ENCODE measurements at places on chromosomes 1 and 21. TPM values are rescaled to one million over a fixed set of nuclear protein-coding genes. Genes with fewer than 3 reads are reported as not detected.

GRCh38 chr1:170556917-170557316 is 25.0 kb downstream of the GORAB start:
- H3K27me3 ChIP-seq: peaks cover 6% of the 10 kb centered on the region
- no peaks in the 10 kb centered on the region for H3K4me1 ChIP-seq
- DNase-seq: no peak
- H3K4me3 ChIP-seq: no peak overlapping the region
- no peak overlapping the region for H3K27ac ChIP-seq

TSSK3 gene
- 0.60 TPM for total RNA-seq

ENAH gene
- total RNA-seq: 1.1 TPM

GRCh38 chr1:97119260-97120158 is 397.9 kb downstream of the PTBP2 start:
- no peak overlapping the region for H3K27ac ChIP-seq
- H3K4me3 ChIP-seq: no peak overlapping the region
- peaks cover 10% of the 10 kb centered on the region for H3K36me3 ChIP-seq
- H3K4me1 ChIP-seq: no peaks in the 10 kb centered on the region
- H3K27me3 ChIP-seq: no peaks in the 10 kb centered on the region
- no peak for DNase-seq

DNA sequence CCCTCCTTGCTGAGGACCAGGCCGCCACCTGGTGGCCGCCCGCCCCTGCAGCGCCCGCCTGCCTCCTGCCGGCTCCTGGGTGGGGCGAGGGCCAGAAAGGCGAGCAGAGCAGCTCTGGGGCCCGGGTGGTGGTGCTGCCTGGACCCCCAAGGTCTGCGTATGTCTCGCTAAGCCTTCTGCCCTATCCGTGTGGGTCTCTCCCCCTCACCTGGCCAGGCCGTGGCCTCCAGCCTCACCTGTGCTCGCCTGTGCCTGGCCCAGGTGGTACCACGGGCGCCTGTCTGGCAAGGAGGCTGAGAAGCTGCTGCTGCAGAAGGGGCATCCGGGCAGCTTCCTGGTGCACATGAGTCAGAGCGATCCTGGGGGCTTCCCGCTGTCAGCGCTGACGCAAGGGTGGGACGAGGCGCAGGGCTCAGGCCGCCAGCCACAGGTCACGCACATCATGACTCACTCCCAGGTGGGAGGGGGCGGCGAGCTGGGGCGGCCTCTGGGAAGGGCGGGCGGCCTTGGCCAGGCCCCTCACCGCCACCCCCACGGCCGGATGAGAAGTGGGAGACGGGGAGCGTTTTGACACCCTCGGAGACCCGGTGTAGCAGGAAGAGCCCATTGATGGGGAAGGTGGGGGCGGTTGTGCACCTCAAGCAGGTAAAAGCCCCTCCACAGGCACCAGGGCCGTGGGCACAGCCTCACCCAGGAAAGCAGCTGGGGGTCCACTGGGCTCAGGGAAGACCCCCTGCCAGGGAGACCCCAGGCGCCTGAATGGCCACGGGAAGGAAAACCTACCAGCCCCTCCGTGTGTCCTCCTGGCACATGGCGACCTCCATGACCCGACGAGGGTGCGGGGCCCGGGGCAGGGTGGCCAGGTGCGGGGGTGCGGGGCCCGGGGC is 9.9 kb downstream of the RNF223 start:
- H3K27me3 ChIP-seq: peaks cover 8% of the 10 kb centered on the region
- peak overlapping the region; percentile 89 for H3K27ac ChIP-seq
- DNase-seq: peak; percentile 98
- peaks cover 23% of the 10 kb centered on the region for H3K36me3 ChIP-seq

DNA sequence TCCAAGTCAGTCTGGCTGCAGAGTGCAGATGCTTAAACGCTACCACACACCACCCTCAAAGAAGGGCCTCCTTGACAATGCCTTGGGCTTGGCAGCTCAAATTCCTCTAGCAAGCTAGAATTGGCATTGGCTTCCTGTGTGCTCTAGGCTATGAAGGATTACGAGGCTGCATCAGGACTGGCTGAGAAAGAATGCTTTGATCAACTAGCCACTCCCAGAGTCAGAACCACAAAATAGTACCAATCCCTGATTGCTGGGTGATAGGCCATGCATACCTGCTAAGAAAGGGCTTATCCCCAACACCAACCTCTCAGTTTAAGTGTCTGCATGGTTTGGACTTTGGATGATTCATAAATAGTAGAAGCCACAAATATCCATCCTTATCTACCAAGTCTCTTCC is 504.9 kb downstream of the OMA1 start:
- no peaks in the 10 kb centered on the region for H3K36me3 ChIP-seq
- H3K27ac ChIP-seq: no peak overlapping the region
- H3K27me3 ChIP-seq: peaks cover 7% of the 10 kb centered on the region
- DNase-seq: no peak
- no peaks in the 10 kb centered on the region for H3K4me1 ChIP-seq

IPO13 gene
- total RNA-seq: 16.9 TPM

HSD3B1 gene
- total RNA-seq: not detected

GRCh38 chr1:222370081-222370912 is 177.6 kb downstream of the HHIPL2 start:
- no peak overlapping the region for H3K27ac ChIP-seq
- H3K4me1 ChIP-seq: peaks cover 2% of the 10 kb centered on the region
- no peaks in the 10 kb centered on the region for H3K27me3 ChIP-seq
- DNase-seq: no peak
- H3K36me3 ChIP-seq: no peaks in the 10 kb centered on the region
- no peak overlapping the region for H3K4me3 ChIP-seq

DNA sequence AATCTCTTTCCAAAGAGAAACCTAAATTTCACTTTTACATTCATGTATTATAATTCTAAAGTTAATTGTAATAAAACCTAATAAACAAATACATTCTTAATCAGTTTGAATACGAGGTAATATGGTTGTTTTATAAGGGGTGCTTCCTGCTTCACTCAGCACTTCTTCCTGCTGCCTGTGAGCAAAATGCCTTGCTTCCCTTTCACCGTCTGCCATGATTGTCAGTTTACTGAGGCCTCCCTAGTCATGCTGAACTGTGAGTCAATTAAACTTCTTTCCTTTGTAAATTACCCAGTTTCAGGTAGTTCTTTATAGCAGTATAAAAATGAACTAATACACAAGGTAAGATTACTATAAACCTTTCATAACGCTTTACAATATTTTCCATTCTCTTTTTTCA is 491.1 kb upstream of the LRRC7 start:
- H3K4me3 ChIP-seq: no peak overlapping the region
- no peaks in the 10 kb centered on the region for H3K27me3 ChIP-seq
- DNase-seq: no peak
- no peaks in the 10 kb centered on the region for H3K4me1 ChIP-seq
- no peak overlapping the region for H3K27ac ChIP-seq

DNA sequence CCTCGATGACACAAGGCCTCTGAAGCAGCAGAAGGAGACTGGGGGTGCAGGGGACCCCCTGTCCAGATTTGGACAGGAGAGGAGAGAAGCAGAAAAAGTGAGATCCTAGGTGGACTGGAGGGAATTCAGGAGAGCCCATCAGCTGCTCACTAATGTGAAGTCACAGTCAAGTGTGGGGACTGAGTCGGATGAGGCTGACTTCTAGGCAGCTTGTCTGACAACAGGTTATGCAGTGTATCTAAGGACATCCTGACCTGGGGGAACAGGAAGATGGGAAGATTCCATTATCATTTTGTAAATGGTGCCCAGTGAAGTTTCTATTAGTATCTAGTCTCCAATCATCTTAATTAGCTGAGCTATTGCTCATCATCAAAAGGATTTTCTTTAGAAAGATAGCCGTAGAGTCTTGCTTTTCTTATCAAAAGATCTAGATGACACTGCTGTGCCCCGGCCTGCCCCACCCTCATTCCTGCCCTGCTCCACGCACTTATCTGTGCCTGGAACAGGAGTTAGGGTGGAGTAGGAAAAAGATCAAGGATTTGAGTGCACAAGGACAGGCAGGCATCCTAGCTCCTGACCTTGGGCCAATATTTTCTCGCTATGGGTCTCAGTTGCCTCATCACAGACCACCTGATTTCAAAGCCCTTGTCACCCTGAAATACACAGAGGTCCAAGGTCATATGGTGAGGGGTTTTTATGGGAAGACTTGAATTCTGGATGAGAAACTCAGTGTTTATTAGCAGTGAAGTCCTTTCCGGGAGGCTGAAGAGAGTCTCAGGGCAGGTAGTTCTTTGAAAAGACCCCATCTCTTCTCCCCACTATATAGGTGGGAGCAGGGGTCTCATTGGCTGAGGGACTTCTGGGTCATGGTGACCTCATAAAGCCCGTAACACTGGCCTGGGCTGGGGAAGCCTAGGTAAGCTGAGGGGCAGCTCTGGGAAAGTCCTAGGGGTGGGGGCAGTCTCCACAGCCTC is at the start of gene MROH7:
Gene MROH7 (plus strand): TSS at position 924 of the 974 bp plus-strand sequence. CDS start 11,141 bp downstream, outside the sequence.
- H3K4me3 ChIP-seq: no peak within 1 kb of the TSS
- no peaks in the 10 kb centered on the region for H3K27me3 ChIP-seq
- no peaks in the 10 kb centered on the region for H3K4me1 ChIP-seq
- no peaks in the 10 kb centered on the region for H3K36me3 ChIP-seq

PLPPR4 gene
- not detected for total RNA-seq

- no peak for DNase-seq
- no peaks in the 10 kb centered on the region for H3K36me3 ChIP-seq
- H3K27me3 ChIP-seq: no peaks in the 10 kb centered on the region
- no peak overlapping the region for H3K27ac ChIP-seq
- H3K4me3 ChIP-seq: no peak overlapping the region
- H3K4me1 ChIP-seq: no peaks in the 10 kb centered on the region
Observed at GRCh38 chr1:58738876-58739275, 39.0 kb upstream of the MYSM1 start.

TEDDM1 gene
- not detected for total RNA-seq

DNA sequence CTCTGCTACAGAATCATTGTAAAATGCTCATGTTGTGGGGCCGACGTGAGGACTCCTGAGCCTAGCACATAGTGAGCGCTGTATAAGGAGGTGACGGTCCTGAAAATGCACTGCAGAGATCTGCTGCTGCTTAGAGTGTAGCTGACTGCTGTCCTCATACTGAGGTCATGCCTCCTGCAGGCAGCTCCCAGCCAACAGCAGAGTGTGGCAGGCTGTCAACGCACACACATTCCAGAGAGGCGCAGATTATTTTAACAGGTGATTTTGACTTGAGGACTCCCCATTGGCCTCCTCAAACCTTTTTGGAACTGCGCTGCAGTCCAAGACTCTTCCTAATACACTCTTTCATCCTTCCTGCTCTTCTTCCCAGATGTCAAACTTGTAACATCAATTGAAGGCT is 119.8 kb upstream of the KCNJ6 start:
- H3K27me3 ChIP-seq: peaks cover 11% of the 10 kb centered on the region
- no peaks in the 10 kb centered on the region for H3K4me1 ChIP-seq
- H3K4me3 ChIP-seq: no peak overlapping the region
- no peak overlapping the region for H3K27ac ChIP-seq

- no peak for DNase-seq
- no peak overlapping the region for H3K4me3 ChIP-seq
- H3K36me3 ChIP-seq: no peaks in the 10 kb centered on the region
- H3K4me1 ChIP-seq: no peaks in the 10 kb centered on the region
- H3K27ac ChIP-seq: no peak overlapping the region
- H3K27me3 ChIP-seq: peaks cover 8% of the 10 kb centered on the region
Observed at GRCh38 chr1:29802181-29803068, 566.1 kb downstream of the PTPRU start.

TIE1 gene
- 0.49 TPM for total RNA-seq

- DNase-seq: no peak
- peak overlapping the region; percentile 95 for H3K27ac ChIP-seq
- H3K27me3 ChIP-seq: no peaks in the 10 kb centered on the region
- H3K4me3 ChIP-seq: peak overlapping the region; percentile 42
- H3K4me1 ChIP-seq: peaks cover 59% of the 10 kb centered on the region
Observed at GRCh38 chr1:76267631-76268030, 193.1 kb downstream of the ST6GALNAC3 start.

DNA sequence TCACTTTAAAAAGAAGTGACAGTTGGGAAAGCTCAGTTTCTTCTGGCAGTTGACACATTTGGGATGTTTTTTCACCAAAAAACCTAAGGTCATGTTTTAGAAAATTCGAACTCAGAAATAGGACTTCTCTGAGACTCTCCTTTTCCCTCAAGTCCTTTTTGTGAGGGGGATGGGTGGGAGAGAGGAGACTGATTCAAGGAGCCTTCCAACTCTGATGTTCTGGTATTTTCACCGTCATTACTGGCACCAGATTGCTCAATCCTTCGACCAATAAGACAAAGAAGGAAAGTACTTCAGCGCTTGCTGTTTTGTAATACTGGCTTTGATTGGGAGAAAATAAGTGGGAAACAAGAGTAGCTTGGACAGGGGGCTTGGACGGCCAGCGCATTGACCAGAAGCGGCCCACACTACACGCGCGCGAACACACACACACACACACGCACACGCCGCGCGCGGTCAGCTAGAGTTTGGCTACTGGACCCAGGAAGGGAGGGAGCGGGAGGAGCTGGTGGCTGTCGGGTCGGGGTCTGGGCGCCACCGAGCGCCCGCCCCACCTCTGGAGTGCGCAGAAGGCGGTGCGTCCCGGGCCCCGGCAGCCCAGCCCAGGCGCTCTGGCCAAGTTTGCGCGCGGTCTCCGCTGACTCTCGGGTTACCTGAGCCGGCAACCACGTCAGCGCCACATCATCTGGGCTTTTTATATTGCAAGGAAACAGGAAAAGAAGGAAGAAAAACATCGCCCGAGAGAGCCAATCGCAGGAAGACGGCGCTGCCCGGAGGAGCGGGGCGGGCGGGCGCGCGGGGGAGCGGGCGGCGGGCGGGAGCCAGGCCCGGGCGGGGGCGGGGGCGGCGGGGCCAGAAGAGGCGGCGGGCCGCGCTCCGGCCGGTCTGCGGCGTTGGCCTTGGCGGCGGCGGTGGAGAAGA is at the start of gene KCNK1:
Gene KCNK1 (plus strand): TSS at position 855 of the 921 bp plus-strand sequence. CDS start 66 bp downstream, at position 921.
- H3K27ac ChIP-seq: no peak within 1 kb of the TSS
- H3K4me3 ChIP-seq: no peak within 1 kb of the TSS
- H3K27me3 ChIP-seq: peaks cover 82% of the 10 kb centered on the region
- H3K36me3 ChIP-seq: no peaks in the 10 kb centered on the region

DNA sequence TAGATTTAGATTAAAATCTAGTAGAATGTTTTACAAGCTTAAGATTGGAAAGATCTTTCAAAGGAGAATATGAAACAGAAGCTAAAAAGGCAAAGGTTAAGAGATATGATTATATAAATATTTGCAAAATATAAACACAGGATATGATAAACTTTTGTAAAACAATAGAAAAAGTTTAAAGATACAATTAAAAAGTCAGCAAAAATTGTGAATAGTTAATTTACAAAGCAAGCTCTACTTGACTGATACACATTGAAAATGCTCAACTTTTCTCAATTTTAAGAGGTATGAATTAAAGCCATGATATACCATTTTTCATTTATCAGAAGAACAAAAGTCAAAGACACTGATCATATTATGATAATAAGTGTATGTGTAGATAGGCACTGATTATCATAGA is 21.0 kb downstream of the RAB3GAP2 start:
- H3K4me1 ChIP-seq: peaks cover 3% of the 10 kb centered on the region
- no peaks in the 10 kb centered on the region for H3K27me3 ChIP-seq
- H3K4me3 ChIP-seq: no peak overlapping the region
- peaks cover 83% of the 10 kb centered on the region for H3K36me3 ChIP-seq

DNA sequence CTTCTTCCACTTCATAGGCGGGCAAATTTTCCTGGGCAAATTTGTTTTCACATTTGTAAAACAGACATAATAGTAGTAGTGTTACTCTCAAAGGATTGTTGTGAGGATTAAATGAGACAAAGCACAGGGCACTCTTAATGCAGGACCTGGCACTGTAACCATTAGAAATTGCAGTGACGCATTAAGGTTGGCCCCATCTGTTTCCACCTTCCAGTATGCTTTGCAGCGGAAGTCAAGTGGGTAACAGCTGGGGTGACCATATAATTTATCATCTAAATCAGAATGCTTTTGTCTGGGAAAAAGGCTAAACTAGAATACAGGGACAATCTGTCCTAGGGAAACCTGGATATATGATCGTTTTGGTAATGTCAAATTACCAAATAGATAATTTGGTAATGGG is 132.5 kb upstream of the CACHD1 start:
- DNase-seq: no peak
- no peaks in the 10 kb centered on the region for H3K27me3 ChIP-seq
- no peaks in the 10 kb centered on the region for H3K4me1 ChIP-seq
- H3K4me3 ChIP-seq: no peak overlapping the region
- no peak overlapping the region for H3K27ac ChIP-seq

All from activated naive CD8-positive, alpha-beta T cell treated with anti-CD3 and anti-CD28 coated beads for 36 hours (primary cell).